ENCODE measurements at places on chromosomes 12 and 14. TPM values are rescaled to one million over a fixed set of nuclear protein-coding genes. Genes with fewer than 3 reads are reported as not detected.

STK38L gene
- total RNA-seq = 88.8 TPM

GPR162 gene
- 0.09 TPM for total RNA-seq

SLCO1A2 gene
- not detected for total RNA-seq

EIF2S3B gene
- total RNA-seq = 0.54 TPM

ZC2HC1C gene
- total RNA-seq = 0.33 TPM

PPP1R13B gene
- total RNA-seq = 16.3 TPM

ERGIC2 gene
- 35.3 TPM for total RNA-seq

CDH24 gene
- 0.69 TPM for total RNA-seq

All from dermis lymphatic vessel endothelial cell (primary cell).